ENCODE measurements at places on chromosomes 2 and 18. TPM values are rescaled to one million over a fixed set of nuclear protein-coding genes. Genes with fewer than 3 reads are reported as not detected.

DNA sequence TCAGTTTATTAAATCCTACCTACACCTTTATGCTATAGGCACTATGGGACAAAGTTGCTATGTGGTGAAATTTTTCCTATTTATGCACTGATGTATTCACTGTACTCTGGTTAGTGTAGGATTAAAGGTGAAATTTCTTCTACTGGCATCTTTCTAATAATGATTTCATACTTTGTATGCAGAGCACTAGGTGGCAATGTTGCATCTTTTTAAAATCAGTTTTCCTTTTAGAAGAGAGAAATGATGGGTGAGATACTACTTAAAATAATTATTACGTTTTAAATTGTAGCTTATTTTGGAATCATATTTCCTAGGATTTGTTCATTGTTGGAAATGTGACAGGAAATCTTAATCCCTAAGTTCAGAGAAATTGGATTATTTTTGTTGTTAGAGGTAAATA is 150.9 kb downstream of the CD8B2 start:
- H3K4me3 ChIP-seq: no peak overlapping the region
- no peak for DNase-seq
- no peak overlapping the region for H3K27ac ChIP-seq
- no peaks in the 10 kb centered on the region for H3K36me3 ChIP-seq
- H3K27me3 ChIP-seq: no peaks in the 10 kb centered on the region

The CD8B gene
- 0.22 TPM for total RNA-seq

DNA sequence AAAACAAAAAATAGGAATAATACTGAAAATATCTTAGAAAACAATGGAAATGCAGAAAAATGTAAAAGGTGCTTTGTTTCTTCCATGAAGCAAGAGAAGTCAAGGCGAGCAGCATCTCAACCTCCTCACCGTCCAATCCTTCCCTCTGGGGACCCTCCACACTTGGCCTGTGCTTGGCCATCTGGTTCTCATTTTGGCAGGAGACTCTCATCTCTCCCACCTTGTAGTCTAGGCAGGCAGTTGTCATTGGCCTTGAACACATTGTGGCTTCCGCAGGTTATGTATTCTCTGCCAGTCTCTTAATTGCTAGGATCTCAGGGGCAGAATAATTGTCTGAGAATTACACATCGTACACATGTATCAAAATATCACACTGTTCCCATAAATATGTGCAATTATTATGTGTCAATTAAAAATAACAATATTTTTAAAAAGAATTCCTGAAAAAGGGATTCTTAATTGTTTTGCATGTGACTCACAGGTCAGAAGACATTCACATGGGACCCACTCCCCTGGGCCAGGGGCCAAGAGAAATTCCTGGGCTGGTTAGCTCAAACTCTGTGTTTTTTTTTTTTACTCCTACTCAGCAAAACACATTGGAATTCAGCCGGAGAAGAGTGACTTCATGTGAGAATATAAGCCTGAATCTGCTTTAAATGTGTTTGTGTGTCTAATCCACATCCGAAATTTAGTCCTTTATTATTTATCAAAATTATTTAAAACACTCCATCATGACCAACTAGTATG is 14.0 kb upstream of the ANKRD62 start:
- H3K27ac ChIP-seq: no peak overlapping the region
- H3K36me3 ChIP-seq: no peaks in the 10 kb centered on the region
- H3K4me1 ChIP-seq: peaks cover 5% of the 10 kb centered on the region
- no peaks in the 10 kb centered on the region for H3K27me3 ChIP-seq
- DNase-seq: no peak
- H3K4me3 ChIP-seq: no peak overlapping the region

DNA sequence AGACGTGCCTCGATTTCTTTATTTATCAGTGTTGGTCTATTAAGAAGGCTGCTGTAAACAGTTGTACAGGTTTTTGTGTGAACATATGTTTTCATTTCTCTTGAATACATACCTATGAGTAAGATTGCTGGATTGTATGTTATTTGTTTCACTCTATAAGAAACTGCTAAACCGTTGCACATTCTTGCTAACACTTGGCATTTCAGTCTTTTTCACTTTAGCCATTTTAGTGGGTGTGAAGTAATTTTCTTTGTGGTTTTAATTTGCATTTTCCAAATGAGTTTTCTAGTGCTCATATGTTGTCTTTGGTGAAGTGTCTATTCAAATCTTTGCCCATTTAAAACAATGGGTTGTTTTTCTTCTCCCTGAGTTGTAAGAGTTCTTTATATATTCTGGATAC is 221.5 kb upstream of the SMAD7 start:
- DNase-seq: no peak
- H3K4me1 ChIP-seq: peaks cover 6% of the 10 kb centered on the region
- no peaks in the 10 kb centered on the region for H3K27me3 ChIP-seq
- no peak overlapping the region for H3K4me3 ChIP-seq
- H3K36me3 ChIP-seq: no peaks in the 10 kb centered on the region

- no peak overlapping the region for H3K4me3 ChIP-seq
- peaks cover 60% of the 10 kb centered on the region for H3K4me1 ChIP-seq
- no peak for DNase-seq
- no peak overlapping the region for H3K27ac ChIP-seq
- H3K36me3 ChIP-seq: no peaks in the 10 kb centered on the region
- peaks cover 100% of the 10 kb centered on the region for H3K27me3 ChIP-seq
Observed at GRCh38 chr2:44933434-44933951, 8.0 kb upstream of the SIX3 start.

The GPAT2 gene
- 5.3 TPM for total RNA-seq

The ZAP70 gene
- total RNA-seq: 0.55 TPM

DNA sequence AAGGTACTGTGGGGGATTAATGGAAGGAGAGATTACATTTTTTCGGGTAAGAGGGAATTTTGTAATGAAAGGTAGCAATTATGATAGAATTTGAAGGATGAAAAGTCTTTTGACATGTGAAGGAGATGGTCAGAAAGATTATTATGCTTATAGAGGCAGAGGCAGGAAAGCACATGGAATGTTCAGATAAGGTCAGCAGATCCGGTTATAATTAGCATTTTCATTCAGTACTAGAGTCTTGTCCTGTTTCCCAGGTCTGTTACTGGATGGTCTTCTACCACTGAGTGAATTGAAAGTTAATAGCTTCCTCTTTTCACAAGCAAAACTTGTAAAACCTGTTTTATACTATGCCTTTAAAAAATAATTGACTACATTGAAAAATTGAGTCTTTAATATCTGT is 116.9 kb downstream of the PHLPP1 start:
- peaks cover 28% of the 10 kb centered on the region for H3K4me1 ChIP-seq
- peaks cover 10% of the 10 kb centered on the region for H3K36me3 ChIP-seq
- H3K27ac ChIP-seq: no peak overlapping the region
- H3K4me3 ChIP-seq: no peak overlapping the region

The GNAL gene
- total RNA-seq: 1.1 TPM

The LCT gene
- total RNA-seq: not detected

DNA sequence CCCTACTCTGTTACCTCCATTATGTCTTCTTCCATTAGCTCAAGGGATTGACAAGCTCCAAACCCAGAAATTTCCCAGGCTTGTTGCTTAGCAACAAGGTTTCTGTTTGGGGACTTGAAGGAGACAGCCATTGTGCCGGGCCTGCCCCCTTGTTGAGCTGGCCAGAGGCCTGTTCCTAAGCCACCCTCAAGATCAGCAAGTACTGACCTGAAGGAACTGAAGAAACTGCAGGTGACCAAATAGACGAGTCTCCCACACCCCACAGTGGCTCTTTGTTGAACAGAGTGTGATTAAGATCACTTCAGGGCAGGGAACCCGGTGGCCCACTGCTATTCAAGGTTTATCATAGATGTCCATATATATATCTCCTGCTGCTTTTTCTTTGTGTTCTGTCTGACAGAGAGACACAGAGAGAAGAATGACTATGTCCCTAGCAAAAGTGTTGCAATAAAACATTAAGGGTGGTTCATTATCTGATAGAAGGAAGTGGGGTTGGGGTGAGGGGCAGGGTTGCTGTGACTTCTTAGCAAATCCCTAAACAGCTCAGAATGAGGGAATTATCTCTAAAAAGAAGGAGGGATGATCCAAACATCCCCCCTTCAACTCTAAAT is 69.2 kb downstream of the RNF144A start:
- H3K27ac ChIP-seq: peak overlapping the region; percentile 65
- H3K4me3 ChIP-seq: no peak overlapping the region
- no peaks in the 10 kb centered on the region for H3K27me3 ChIP-seq
- DNase-seq: no peak

The CD8A gene
- 0.63 TPM for total RNA-seq
